ENCODE measurements at places on chromosomes 6 and 20. TPM values are rescaled to one million over a fixed set of nuclear protein-coding genes. Genes with fewer than 3 reads are reported as not detected.
A peak's percentile ranks its signal among the peaks of the same experiment; 100 is the strongest.

GRCh38 chr6:116156405-116157326 lies 30.7 kb upstream of the COL10A1 start:
- no peak overlapping the region for H3K4me3 ChIP-seq
- H3K4me1 ChIP-seq, result peaks cover 10% of the 10 kb centered on the region
- H3K27me3 ChIP-seq, result no peaks in the 10 kb centered on the region

DNA sequence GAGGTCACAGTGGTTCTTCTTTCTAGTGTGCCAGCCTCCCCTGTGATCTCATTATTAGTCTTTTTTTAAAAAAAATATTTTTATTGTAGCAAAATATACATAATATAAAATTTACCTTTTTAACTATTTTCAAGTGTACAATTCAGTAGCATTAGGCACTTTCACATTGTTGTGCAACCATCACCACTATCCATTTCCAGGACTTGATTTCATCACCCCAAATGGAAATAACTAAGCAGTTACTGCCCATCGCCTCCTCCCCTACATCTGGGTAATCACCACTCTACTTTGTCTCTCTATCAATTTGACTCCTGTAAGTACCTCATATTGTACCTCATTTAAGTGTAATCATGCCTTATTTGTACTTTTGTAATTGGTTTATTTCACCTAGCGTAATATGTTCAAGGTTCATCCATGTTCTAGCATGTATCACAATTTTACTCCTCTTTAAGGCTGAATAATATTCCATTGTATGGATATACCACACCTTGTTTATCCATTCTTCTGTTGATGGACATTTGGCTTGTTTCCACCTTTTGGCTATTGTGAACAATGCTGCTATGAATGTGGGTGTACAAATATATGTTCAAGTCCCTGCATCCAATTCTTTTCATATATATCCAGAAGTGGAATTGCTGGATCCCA lies 68.6 kb upstream of the FYN start:
- DNase-seq, result no peak
- no peaks in the 10 kb centered on the region for H3K4me1 ChIP-seq
- H3K4me3 ChIP-seq, result no peak overlapping the region
- H3K27me3 ChIP-seq, result no peaks in the 10 kb centered on the region
- H3K27ac ChIP-seq, result no peak overlapping the region

DNA sequence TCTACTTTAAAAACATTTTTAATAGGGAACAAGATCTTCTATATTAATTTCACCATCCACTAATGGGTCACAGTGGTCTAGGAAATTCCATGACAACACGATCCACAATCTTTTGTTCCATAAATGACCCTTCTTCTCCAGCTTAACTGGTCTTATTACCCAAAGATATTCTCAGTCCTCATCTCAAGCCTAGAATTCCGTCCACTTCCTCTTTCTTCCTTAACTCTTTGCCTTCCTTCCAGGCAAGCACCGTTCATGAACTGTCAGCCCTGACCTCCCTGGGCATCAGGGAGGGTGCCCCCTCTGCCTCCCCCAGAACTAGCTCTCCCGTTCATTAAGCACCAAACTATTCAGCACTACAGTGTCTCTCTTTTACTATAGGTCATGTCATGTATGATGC lies 8.0 kb downstream of the SAYSD1 start:
- no peak overlapping the region for H3K27ac ChIP-seq
- H3K27me3 ChIP-seq, result no peaks in the 10 kb centered on the region
- peaks cover 32% of the 10 kb centered on the region for H3K36me3 ChIP-seq

GRCh38 chr6:88422831-88423230 lies 256.7 kb upstream of the CNR1 start:
- H3K27me3 ChIP-seq, result peaks cover 3% of the 10 kb centered on the region
- H3K36me3 ChIP-seq, result no peaks in the 10 kb centered on the region
- no peaks in the 10 kb centered on the region for H3K4me1 ChIP-seq
- no peak for DNase-seq

GRCh38 chr6:35725721-35726438 lies 11.0 kb upstream of the ARMC12 start:
- H3K36me3 ChIP-seq, result no peaks in the 10 kb centered on the region
- DNase-seq, result no peak

- H3K4me1 ChIP-seq, result peaks cover 26% of the 10 kb centered on the region
- peaks cover 4% of the 10 kb centered on the region for H3K27me3 ChIP-seq
- no peaks in the 10 kb centered on the region for H3K36me3 ChIP-seq
- H3K4me3 ChIP-seq, result peak overlapping the region; percentile 74
- peak; percentile 64 for DNase-seq
Measured at GRCh38 chr6:37565267-37566110, 65.8 kb upstream of the CCDC167 start.

DNA sequence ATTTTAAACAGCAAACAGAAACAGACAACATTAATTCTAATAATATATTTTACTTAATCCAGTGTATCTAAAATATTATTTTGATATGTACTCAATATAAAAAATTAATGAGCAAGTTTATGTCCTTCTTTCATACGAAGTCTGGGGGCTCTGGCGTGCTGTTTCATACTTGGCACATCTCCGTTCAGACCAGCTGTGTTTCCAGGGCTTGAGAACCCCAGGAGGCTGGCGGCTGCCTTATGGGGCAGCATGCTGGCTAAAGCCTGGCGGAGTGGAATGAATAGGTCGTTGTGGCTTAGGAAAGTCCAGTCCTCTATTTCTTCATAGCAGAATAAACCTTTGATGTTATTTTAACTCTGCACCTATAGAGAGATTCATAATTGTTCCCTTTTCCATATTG lies 43.3 kb downstream of the DUSP22 start:
- no peaks in the 10 kb centered on the region for H3K27me3 ChIP-seq
- H3K4me3 ChIP-seq, result no peak overlapping the region
- DNase-seq, result no peak
- H3K27ac ChIP-seq, result no peak overlapping the region
- no peaks in the 10 kb centered on the region for H3K36me3 ChIP-seq

- peak within 1 kb of the TSS; percentile 83 for H3K4me3 ChIP-seq
- peak within 1 kb of the TSS; percentile 90 for H3K27ac ChIP-seq
- DNase-seq, result peak; percentile 73
- peaks cover 19% of the 10 kb centered on the region for H3K4me1 ChIP-seq
Measured at GRCh38 chr6:144149894-144150709, at the start of gene STX11. STX11 (plus strand) TSS chr6:144150517; CDS start chr6:144186628, 36,111 bp downstream.

GRCh38 chr20:18388860-18389259 lies 78.0 kb downstream of the DZANK1 start:
- no peak for DNase-seq
- H3K4me3 ChIP-seq, result no peak overlapping the region
- peak overlapping the region; percentile 44 for H3K27ac ChIP-seq

DNA sequence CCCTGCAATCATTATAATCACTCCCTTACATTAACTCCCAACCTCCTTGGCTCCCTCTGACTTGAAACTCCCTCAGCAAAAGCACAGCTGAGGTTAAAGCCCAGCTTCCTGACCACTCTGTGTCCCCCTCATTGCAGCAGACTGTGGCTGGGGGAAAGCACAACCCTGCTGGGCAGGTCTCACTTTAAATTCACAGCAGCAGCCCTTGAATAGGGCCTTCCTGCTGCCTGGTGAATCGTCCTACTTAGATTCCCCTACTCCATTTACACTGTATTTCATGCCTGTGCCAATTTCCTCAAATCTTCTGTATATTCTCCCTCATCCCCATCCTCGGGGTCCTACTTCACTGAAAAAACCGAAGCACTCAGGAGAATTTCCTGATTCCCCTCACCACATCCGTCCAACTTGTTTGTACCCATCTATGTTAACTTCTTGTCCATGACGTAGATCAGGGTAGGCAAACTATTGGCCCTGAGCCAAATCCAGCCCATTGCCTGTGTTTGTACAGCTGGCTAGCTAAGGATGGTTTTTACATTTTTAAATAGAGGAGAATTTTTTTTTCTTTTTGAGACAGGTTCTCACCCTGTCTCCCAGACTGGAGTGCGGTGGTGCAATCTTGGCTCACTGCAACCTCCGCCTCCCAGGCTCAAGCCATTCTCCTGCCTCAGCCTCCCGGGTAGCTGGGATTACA lies 31.5 kb upstream of the GCM1 start:
- H3K4me3 ChIP-seq, result no peak overlapping the region
- H3K27ac ChIP-seq, result no peak overlapping the region

- H3K27me3 ChIP-seq, result no peaks in the 10 kb centered on the region
- H3K4me3 ChIP-seq, result no peak overlapping the region
- no peak for DNase-seq
- no peak overlapping the region for H3K27ac ChIP-seq
Measured at GRCh38 chr20:51356871-51357270, 185.6 kb downstream of the NFATC2 start.

DNA sequence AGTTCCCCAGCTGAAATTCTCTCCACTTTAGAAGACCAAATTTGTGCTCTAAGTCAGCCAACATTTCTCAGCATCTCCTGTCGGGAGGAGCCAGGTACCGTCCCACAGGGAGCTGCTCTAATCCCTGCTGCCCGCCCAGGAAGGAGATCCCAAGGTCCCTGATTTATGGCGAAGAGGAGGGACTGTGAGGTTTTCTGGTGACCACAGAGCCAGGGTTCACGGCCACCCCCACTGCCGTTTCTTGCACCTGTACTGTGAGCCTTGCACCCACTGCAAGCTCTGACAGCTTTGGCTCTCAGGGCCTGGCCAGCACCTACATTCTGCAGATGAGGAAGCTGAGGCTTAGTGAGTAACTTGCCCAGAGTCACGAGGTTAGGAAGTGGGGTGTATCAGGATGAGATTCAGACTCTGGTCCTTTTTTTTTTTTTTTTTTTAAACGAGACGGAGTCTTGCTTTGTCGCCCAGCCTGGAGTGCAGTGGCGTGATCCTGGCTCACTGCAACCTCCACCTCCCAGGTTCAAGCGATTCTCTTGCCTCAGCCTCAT lies 34.9 kb downstream of the FOXC1 start:
- H3K27me3 ChIP-seq, result peaks cover 2% of the 10 kb centered on the region
- no peak overlapping the region for H3K4me3 ChIP-seq
- no peak for DNase-seq
- no peaks in the 10 kb centered on the region for H3K36me3 ChIP-seq
- no peak overlapping the region for H3K27ac ChIP-seq
- peaks cover 18% of the 10 kb centered on the region for H3K4me1 ChIP-seq

DNA sequence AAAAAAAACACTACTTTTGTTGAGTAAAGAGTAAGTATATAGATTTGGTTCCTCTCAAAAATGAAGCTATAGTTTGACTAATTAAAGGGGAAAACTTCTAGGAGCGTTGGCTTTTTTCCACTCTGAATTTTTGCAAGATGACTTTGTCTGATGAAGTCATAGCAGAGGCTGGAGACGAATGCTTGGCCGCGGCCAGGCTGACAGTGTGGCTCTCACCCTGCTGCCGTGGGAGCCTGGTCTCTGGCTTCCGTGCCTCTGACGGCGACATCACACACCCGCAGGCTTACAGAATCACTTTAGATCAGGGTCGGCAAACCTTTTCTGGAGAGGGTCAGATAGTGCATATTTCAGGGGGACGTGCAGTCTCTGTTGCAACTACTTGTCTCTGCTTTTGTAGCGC lies 145.0 kb downstream of the PHACTR3 start:
- H3K36me3 ChIP-seq, result no peaks in the 10 kb centered on the region
- H3K27me3 ChIP-seq, result peaks cover 61% of the 10 kb centered on the region

ASIP gene
- not detected for total RNA-seq

LAMA5 gene
- total RNA-seq, result 618 TPM

NINL gene
- total RNA-seq, result 83.5 TPM

HLA-DQB1 gene
- total RNA-seq, result 9.8 TPM
